ENCODE measurements at places on chromosomes 6 and 20.

- DNase-seq, result no peak
These were observed 1.1 kb upstream of the ZNF512B start for GRCh38 chr20:63970714-63971431.

DNA sequence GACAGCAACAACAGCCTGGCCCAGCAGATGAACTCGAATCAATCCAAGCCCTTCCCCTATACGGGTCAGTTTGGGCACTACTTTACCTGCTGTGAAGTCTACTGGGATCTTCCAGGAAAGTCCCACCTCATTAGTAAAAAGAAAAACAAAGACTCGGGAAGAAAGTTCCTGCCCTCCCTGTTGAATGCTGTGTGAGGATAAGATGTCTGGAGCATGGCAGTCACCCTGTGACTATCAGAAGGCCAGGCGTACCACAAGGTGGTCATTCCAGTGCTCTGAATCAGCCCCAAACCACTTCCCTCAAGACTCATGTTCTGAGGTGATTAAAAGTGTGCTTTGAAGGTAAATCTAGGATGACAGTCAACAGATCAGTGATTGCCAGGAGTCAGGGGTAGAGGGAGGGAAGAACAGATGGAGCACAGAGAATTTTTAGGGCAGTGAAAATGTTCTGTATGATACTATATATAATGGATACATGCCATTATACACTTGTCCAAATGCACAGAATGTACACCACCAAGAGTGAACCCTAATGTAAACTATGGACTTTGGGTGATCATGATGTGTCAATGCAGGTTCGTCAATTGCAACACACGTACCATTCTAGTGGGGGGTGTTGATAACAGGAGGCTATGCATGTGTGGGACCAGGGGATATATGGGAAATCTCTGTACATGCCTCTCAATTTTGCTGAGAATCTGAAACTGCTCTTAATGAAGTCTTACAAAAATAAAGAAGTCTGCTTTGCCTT is 14.7 kb downstream of the FKBP1A start:
- no peak for DNase-seq

DNA sequence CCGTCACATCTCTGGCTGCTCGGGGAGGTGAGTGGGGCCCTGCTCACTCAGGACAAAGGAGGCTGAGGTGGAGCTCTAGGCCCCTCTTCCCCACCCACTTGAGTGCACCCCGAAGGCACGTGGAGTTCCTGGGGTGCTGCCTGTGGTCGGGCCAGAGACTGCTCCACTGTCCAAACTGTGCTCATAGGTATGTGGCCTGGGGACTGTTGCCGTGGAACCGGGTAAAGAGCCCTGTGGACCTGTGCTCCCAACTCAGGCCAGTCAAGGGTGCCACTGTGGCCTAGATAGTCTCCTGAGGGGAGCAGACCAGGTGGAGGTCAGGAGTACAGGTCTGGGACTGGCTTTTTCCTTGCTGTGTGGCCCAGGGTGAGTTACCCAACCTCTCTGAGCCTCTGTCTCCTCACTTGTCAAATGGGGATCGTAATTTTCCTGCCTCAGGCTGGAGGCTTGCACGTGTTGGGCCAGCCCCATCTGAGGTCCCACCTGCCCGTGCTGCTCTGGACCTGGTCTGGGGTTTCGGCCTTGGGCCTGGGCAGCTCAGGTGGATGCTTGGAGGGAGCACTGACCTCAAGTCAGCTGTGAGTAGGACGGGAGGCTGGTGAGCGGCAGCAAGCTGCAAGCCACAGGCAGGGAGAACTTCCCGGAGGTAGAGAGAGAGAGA is 12.4 kb upstream of the NPBWR2 start:
- no peak for DNase-seq

GRCh38 chr20:32538526-32538939 is 46.6 kb downstream of the NOL4L start:
- DNase-seq, result peak; percentile 57

- DNase-seq, result no peak
These were observed 1.4 kb downstream of the PLAGL2 start for GRCh38 chr20:32205843-32206759.

GRCh38 chr20:57791178-57791962 is 81.6 kb upstream of the PMEPA1 start:
- DNase-seq, result no peak

DNA sequence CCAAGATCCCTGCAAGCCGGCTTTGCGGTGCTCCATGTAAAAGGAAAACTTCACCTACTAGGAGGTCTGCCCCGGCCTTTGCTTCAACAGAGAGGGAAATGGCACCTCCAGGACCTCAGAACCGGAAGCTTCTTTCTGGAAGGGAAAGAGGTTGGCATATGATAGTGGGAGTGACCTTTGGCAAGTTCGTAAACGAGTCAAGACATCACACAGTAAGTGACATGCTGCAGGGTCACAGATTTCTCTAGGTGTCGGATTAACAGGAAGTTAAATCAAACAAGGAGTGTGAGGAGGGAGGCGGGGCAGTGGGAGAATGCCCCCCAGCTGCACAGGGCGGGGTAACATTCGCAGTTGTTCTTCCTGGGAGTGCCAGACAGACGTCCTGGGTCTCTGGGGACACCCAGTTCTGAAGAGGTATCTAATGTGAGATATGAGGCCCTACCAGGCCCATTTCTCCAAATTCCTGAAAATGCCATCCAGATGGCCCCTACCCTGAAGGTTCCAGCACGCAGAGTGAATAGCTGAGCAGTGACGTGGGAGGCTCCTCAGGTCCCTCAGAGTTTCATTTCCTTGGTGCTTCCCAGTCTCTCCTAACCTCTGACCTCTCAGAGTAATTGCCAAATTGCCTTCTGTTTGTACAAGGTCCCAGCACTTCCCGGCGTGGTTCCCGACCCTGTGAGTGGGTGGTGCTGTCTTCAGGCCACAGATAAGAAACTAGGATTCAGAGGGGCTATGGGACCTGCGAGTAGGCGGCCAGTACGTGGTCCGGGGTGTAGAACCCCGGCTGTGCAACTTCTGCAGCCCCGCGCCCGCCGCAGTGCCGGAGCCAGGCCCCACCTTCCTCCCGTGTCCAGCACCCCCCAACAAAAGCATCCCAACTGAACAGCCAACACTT is 1.9 kb downstream of the RRBP1 start:
- DNase-seq, result peak; percentile 34

GRCh38 chr20:6680441-6680840 is 87.0 kb upstream of the BMP2 start:
- DNase-seq, result no peak

DNA sequence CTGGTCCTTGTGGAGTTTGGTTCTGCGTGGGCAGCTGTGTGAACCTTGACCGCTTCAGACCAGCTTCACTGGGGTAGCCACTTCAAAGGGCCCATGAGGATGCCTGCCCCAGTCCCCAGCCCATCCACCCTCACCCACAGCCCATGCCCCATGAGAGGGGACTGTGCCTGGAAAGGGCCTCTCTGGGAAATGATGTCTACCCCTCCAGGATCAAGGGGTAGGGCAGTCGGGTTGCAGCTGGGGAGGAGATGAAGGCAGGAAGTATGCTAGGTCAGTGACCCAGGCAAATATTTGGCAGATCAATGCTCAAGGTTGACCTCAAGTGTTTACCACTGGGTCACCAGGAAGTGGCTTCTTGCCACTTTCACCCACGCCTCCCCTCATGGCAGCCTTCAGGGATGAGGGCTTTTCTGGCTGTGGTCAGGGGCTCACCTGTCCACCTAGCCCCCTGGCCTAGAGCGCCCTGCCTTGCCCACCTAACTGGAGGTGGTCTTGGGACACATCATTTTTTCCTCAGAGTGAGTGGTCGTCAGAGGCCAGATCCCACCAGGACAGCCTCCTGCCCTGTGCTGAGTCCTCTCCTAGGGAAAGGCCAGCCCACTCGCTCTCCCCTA is 109.5 kb downstream of the SNX5 start:
- DNase-seq, result no peak

GRCh38 chr20:32652739-32653526 is 20.8 kb downstream of the C20orf203 start:
- DNase-seq, result peak; percentile 92

DNA sequence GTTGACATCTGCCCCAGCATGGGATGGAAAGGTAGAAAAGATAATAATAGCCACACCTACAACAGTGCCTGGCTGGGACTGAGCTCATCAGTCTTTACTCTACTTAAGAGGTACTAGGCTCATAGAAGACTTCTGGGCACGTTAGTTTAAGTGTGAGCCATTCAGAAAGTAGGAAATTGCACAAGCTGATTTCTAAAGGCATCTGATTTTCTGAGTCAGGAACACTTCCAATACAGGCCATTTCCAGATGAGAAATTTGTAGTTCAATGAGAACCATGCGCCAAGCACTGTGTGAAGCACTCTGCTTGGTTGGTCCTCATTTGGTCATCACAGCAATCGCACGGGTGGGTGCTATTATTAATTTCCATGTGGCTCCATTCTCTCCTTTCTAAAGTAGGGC is 42.3 kb downstream of the MOCS1 start:
- DNase-seq, result peak; percentile 24

DNA sequence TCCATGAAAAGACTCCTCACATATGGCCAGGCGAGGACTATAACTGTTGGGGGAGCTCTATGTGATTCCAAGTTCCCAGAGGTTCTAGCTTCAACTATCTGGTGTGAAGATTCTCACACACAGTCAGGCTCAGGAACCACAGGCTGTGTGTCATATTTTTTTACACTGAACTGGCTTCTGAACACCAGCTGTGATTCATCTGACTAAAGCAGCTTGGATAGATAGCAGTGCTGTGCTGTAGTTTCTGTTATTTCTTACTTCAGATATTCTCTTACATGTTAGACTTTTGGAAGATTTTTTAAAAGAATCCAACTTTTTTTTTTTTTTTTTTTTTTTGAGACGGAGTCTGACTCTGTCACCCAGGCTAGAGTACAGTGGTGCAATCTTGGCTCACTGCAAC is 140.7 kb upstream of the MCHR2 start:
- DNase-seq, result peak; percentile 41

- peak; percentile 11 for DNase-seq
These were observed 844 bp upstream of the ABRACL start for GRCh38 chr6:139027620-139028182.

- peak; percentile 55 for DNase-seq
These were observed 15.2 kb downstream of the CDH22 start for GRCh38 chr20:46293084-46293483.

DNA sequence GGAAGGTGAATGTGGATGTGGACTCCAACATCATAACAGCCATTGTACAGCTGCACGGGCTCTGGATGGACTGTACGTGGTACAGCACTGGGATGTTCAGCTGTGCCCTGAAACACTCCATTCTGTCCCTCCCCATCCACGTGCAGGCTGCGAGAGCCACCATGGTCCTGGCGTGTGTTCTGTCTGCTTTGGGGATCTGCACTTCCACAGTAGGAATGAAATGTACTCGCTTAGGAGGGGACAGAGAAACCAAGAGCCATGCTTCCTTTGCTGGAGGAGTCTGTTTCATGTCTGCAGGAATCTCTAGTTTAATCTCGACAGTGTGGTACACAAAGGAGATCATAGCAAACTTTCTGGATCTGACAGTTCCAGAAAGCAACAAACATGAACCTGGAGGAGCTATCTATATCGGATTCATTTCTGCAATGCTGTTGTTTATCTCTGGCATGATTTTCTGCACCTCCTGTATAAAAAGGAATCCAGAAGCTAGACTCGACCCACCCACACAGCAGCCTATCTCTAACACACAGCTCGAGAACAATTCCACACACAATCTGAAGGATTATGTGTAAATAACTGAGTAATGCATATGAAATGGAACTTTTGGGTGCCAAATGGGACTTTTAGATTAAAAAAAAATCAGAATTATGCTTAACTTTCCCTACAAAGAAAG is 12.1 kb downstream of the CLDN20 start:
- no peak for DNase-seq

- DNase-seq, result no peak
These were observed 5.6 kb upstream of the CHD6 start for GRCh38 chr20:41623625-41624375.

DNA sequence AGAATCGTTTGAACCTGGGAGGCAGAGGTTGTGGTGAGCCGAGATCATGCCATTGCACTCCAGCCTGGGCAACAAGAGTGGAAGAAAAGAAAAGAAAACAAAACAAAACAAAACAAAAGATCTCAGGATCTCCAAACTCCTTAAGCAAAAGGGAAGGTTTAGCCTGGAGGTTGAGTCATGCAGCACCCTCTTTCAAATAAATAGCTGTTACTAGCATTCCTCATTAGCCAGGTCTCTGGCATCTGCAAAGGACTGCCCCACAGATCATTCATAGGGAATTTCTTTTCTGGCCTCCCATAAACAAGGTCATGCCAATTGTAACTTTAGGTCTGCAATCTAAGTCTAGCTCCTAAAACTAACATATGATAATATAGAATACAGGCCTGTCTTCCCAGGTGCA is 37.2 kb downstream of the EDN1 start:
- DNase-seq, result no peak

- no peak for DNase-seq
These were observed 15.7 kb upstream of the EZR start for GRCh38 chr6:158834675-158835385.

- DNase-seq, result no peak
These were observed 172.7 kb upstream of the NOX3 start for GRCh38 chr6:155628306-155628705.

DNA sequence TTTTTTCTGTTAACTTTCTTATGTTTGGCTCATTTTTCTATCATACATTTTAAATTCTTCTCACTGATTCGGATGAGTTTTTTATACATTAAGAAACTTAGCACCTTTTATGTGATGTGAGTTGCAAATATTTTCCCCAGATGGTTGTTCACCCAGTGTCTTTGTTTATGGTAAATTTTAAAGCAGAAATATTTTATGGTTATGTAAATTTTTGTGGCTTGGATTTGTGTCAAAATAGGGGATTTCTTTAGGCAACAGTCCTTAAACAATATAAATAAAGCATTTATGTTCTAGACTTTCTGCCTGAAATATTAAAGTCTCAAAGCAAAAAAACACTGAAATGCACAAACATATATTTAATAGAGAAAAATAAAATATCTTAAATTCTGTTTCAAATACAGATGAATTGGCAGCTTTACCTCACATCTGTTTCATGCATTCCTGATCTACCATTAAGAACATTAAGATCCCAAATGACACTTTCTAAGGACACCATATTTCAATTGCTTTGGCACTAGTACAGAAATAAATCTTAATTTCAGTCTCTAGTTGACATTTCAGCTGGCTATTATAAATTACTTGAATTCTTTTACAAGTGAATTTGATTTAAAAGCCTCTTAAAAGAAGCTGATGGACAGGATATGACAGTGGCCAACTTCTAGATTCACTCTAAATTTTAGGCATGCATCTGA is 646.6 kb downstream of the HACE1 start:
- DNase-seq, result no peak

DNA sequence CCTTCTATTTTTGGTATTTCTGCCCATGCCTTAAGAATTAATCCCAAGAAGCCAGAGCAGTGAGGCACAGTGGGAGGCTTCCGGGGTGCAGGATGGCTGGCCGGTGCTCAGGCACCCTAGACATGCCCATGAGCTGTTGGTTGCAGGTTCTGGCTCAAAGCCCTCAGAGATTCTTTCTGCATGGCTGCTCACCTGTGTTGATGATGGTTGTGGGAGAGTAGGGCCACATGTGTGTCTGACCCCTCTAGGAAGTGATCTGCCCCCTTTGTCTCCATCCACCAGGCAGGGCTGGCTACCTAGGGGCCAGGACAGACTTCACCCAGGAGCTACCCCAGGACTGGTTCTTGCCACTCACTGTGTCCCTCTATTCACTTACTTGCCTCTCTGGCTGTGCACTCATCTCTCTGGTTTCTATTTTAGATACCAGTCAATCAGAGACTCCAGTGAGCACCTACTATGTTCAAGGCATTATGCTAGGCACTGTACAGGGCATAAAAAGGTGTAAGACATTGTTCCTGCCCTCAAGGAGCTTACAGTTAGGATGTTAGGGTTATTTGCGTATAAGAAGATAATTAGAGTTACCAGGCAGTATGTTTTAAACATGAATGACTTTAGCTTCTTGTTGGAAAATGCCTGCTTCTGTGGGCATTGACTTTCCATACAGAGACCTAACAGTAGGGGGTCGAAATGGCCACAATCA is 16.8 kb downstream of the CD83 start:
- no peak for DNase-seq
